ENCODE measurements at places on chromosomes 1 and 21.

- no peak for DNase-seq
These were observed 372.1 kb upstream of the B3GALT2 start for GRCh38 chr1:193558491-193559028.

- DNase-seq = no peak
These were observed 64.0 kb downstream of the ABCA4 start for GRCh38 chr1:94056996-94057395.

DNA sequence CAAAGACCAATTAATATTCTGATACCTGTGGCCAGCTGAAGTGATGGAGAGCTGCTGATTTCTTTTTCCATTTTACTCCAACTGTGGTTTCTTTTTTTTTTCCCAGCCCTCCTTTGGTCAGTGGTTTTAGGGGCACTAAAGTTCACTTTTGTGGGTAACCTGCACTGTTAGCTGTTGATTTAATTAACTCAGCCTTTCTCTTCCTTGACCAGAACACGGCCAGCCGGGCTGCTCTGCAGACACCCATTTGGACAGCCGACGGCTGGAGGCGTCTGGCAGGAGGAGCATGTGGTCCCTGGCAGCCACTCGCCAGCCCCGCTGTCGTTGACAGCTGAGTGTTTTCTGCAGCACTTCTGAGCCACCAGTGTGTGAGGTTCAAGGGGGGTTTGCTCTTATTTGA, 136.2 kb upstream of the RUNX3 start:
- DNase-seq = no peak

DNA sequence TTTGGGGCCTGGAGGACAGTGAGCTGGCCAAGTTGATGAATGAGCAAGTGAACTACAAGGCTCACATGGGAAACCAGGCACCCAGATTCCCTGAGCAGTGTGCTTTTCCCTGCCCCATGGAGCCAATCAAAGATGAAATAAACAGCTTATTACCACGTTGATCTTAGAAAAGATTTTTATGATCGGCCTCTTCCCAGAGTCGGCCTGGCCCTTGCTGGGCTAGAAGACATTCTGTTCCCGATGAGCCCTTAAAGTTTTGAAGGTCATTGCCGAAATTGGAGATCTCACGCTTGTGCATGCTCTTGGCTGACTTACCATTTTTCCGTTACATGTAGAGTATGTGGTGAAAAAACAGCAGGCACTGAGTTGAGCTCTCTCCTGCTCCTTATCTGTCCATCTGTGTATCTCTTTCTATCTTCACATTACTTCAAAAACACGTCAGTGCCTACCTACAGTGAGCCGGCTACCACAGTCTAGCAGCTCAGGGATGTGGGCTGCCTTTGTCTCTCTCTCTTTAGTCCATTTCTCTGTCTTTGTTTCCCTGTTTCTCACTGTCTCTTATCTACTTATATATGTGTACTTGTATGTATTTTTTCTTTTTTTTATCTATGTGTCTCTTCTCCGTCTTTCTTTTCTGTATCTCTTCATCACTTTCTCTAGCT, 248.8 kb upstream of the USP24 start:
- no peak for DNase-seq

GRCh38 chr1:103372866-103373265, 152.6 kb upstream of the RNPC3 start:
- DNase-seq = no peak

GRCh38 chr21:16587681-16588375, 858.0 kb downstream of the USP25 start:
- no peak for DNase-seq

- DNase-seq = no peak
These were observed 163.8 kb upstream of the ESRRG start for GRCh38 chr1:216887032-216887431.

- DNase-seq = no peak
These were observed 54.2 kb downstream of the PBX1 start for GRCh38 chr1:164613176-164613575.

DNA sequence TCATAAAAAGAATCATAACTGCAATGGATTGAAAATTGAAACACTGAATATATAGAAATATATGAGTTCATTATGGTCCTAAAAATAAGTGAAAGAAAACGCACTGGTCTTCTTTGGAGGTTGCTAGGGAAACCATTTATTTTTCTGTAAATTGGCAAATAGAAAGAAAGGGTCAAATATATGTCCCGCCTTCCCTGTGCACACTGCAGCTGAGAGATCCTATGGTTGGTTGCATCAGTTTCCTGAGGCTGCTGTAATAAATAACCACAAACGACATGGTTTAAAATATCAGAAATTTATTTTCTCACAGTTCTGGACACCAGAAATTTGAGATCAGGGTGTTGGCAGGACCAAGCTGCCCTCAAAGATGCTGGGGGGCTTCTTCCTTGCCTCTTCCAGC, 35.0 kb downstream of the CA6 start:
- DNase-seq = no peak

GRCh38 chr1:245571815-245572294, 417.1 kb downstream of the KIF26B start:
- no peak for DNase-seq

All from activated gamma-delta T cell treated with anti-CD3 and anti-CD28 coated beads, Interleukin-2, amount 50 U/mL, for 16 hours (primary cell).